ENCODE measurements at places on chromosomes 7 and 10.

DNA sequence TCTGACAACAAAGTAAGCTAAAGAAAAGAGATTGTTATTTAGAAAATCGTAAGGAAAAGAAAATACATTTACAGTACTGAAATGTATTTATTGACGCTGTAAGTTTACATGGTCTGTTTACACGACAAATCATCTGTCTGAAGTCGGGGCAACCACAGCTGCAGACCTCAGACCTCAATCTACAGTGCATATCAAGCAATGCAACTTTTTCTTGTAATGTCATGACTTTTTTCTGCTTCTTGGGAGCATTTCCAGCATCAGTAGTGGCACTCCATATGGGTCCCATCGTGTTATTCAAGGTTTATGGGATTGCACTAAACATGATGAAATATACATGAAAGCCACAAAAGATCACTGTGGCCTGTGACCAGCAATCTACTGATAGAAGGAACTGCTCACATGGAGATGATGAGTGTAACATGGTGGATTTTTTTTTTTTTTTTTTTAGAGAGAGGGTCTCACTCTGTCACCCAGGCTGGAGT lies 77.1 kb downstream of the MTPN start:
- no peak for DNase-seq

DNA sequence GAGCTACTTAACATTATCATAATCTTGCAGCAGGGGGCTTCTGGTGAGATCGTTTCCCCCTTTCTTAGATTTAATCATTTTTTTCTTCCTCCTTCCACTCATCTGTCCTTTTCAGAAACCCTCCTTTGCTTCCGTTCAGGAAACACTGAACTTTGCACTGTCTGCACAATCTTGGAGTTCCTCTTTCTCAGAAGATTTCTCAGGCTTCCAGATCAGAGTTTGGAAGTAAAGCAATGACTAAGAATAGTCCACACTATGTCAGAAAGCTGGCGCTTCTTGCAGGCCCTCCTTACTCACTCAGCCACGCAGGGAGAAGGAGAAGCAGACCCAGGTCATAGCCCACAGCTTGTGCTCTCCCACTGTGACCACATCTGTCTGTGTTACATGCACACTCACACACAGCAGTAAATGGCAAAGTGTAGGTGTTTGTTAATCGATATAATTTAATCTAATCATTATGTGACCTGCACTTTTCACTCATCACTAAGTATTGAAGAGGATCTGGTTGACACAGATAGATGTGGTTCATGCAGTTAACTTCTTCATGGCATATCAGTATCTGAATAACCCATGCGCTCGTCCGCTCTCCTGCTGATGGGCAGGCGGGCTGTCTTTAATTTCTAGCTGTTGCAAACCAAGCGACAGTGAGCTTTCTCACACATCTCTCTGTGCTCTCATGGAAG lies 30.2 kb downstream of the ALOX5 start:
- no peak for DNase-seq

- no peak for DNase-seq
Measured at GRCh38 chr10:133355991-133356390, 1.8 kb downstream of the FUOM start.

DNA sequence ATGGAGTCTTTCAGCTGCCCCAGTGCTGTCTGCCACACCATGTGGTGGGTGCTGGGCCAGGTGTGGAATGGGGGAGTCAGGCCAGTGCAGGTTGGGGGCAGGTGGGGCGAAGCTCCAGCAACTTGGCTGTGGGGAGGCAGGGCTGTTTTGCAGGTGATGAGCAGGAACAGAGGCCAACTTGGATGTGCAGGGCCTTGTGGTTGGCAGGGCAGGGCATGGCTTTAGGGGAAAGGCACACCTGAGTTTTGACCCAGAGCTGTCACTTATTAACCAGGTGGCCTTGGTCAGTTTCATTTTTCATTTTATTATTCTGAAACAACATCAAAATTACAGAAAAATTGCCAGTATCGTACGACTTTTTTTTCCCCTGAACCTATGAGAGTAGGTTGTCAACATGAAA lies 1.1 kb upstream of the SFTPA2 start:
- no peak for DNase-seq

GRCh38 chr7:118289476-118289875 lies 65.0 kb downstream of the ANKRD7 start:
- no peak for DNase-seq

GRCh38 chr7:52146871-52147634 lies 830.4 kb upstream of the COBL start:
- DNase-seq = no peak

- no peak for DNase-seq
Measured at GRCh38 chr10:122798704-122799231, 46.9 kb downstream of the CUZD1 start.

DNA sequence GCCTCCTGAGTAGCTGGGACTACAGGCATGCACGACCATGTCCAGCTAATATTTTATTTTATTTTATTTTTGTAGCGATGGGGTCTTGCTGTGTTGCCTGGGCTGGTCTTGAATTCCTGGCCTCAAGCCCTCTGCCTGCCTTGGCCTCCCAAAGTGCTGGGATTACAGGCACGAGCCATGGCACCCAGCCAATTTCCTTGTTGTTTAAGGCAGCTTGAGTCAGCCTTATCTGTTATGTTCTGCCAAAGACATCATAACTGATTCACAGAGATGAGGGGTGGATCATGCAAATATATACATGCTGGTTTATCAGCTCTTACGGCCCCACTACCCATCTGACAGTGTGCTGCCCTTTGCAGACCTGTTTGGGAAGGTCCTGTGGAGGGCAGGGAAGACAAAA lies 826.7 kb downstream of the TYW1 start:
- DNase-seq = no peak

DNA sequence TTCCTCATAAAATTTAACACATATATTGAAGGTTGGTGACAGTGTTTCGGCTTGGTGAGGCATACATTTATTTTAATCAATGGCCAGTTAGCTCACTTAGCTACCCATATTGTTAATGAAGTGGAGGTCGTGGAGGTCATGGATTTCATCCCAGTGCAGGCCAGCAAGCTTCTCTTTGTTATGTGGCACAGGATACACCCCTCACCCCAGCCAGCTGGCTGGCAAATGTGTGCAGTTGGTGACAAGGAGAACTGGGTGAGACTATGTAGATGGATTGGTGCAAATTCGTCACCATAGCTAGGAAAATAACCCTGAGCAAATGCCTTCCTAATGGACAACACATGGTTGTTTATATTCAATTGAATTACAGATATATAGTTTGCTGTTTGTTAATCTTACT lies 50.5 kb upstream of the FOXP2 start:
- DNase-seq = no peak

- DNase-seq = no peak
Measured at GRCh38 chr10:118974951-118975350, 54.6 kb upstream of the NANOS1 start.

DNA sequence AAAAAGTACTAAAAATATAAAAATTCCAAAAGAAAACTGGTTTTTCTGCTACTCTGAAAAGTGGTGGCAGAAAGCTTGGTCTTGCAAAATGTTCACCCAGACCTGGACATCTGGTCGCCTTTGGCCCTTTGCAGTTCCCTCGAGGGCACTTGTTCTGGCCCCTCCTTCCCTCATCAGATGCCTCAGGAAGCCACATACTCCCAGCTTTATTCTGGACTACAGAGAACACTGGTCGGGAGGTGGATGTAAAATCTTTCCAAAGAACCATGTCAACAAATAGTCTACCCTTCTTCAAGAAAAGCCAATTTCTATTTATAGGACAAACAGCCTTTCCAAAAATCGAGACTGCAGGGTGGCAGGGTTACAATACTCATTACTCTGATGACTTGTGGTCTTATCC lies 726.1 kb downstream of the TNS3 start:
- no peak for DNase-seq

GRCh38 chr10:5034588-5034987 lies 30.9 kb upstream of the AKR1C2 start:
- no peak for DNase-seq

- no peak for DNase-seq
Measured at GRCh38 chr7:30563326-30563942, 31.2 kb upstream of the GARS1 start.

DNA sequence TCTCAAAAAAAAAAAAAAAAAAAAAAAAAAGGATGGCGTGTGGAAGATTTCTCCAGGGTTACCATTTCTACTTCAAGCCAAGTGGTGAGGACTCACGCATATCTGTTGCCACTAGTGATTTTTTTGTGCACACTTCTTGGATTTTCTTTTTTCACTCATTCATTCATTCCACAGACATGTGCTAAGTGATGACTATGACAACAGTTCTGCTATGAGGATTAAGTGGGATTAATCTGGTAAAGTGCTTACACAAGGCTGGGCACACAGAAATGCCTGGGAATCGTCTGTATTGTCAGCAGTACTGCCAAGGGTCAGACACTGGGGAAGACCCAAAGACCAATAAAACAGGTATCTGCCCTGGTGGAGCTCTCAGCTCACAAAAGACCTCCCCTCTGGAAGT lies 6.3 kb upstream of the OPN1SW start:
- no peak for DNase-seq

GRCh38 chr7:106203473-106203872 lies 81.3 kb downstream of the NAMPT start:
- DNase-seq = no peak

DNA sequence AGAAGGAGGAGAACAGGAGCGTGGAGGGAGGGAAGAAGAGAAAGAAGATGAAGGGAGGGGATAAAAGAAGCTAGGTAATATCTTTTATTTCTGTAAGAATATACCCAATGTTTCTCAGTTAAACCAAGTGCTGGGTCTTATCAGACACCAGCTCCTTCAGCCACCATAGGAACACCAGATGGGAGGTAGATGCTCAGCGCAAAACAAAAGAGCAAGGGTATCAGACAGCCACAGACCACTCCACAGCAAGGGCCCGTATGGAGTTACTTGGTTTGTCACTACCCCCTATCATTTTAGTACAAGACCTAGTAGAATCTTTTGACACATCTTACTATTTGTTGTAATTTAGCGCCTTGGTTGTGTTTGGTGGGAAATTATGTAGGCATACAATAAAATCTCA lies 65.9 kb upstream of the FAM133B start:
- DNase-seq = no peak

DNA sequence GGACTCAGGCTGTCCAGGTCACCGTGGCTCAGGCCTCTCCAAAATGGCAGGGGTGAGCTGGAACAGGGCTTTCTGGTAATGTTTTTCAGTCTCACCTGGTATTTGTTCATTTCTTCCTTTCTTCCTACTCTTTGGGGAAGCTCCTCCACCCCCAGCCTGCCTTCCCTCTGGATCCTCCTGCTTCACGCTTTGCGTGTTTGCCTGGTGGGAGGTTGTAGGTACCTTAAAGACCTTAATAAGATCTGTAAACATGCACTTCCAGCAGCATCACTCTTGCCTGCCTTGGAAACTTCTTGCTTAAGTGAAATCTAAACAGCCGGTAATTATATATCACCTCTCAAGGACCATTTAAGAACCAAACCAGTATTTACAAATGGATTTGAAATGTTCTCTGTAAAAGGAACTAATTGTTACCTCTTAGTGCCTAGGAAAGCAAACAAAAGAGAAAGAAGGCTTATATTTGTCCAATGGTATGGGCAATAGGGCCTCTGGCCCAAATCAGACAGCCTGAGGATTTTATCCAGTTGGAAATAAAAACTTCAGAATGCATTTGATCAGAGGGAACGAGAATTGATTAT lies 339.9 kb downstream of the CCSER2 start:
- DNase-seq = no peak

DNA sequence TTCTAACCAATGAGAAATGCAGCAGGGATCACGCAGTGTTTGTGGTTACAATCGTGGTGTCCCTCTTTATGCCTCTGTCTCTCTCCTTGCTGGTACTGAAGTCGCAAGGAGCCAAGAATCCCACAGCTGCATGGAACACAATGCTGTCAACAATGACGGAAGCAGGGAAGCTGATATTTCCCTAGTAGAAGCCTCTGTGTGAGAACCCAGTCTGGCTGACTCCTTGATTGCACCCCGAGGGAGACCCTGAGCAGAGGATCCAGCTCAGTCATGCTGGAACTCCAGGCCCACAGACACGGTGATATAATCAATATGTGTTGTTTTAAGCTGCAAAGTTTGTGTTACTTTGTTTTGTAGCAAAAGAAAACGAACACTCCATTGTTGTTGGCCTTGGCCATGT lies 677.9 kb downstream of the PARD3 start:
- DNase-seq = no peak

DNA sequence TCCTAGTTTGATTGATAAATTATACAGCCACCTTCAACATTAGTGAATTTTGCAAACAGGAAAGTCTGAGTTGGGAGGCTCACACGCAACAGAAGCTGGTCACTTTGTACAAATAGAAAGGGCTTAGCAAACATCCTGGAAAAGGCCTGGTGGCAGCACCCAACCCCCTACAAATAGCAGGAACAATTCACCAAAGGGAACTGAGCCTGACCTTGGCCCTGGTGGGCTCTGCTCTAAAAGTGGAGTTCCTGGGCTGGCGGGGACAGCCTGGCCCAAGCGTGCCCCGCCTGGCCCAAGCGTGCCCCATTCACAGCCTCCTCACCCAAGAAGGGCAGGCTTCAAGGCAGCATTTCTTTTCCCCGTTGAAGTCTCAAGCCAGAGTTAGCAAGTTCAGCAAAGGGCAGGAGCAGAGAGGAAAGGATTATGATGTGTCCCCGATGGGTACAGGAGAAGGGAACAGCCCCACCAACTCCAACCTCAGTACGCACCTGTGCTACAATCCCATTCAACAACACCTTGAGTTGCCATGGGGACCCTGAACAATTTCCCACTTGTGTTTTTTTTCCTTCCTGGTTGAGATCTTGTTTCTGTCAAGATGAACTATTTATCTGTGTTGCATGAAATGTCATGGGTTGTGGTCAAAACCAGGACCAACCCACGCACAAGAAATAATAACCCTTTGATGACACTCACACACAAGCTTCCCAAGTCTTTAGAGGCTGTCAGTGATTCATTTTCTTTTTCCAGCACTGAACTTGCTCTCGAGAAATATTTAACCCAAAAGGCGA lies 43.4 kb downstream of the RGS10 start:
- no peak for DNase-seq

DNA sequence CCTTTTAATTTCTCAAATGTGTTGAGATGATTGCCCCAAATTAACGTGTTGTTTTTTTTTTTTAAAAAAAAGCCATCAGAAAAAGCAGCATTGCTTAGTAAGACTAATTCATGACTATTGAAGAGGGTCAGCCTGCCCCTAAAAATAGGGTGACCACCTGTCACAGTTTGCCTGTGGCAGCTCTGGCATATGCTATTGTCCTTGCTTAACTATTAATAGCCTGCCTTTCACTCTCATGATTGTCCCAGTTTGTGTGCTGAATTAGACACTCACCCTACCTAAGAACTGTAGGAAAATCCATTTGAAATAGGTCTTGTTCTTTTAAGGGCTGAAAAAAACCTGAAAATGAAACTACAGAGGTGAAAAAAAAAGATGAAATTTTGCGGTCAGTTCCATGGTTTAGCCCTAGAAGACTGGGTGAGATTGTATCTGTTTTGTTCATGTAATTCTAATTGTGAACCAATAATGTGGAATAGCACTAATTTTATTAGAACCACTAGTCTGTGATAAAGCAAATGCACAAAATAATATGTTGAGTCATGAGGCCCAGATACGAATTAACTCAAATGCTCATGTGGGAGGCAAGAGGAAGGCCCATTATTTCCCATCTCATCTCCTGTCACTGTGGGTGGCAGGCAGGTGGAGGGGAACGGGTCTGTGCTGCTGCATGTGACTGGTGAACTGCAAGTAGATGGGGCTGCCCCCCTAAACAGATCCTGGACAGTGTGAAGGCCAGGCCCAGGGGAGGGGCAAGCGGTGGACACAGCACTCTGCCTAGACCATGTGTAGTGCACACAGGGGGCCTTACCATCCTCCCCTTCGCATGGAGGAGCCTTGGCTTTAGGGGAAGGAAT lies 265.4 kb upstream of the NFE2L3 start:
- no peak for DNase-seq

All from HCT116 (cell line).